ENCODE measurements at places on chromosomes 5 and 9.

DNA sequence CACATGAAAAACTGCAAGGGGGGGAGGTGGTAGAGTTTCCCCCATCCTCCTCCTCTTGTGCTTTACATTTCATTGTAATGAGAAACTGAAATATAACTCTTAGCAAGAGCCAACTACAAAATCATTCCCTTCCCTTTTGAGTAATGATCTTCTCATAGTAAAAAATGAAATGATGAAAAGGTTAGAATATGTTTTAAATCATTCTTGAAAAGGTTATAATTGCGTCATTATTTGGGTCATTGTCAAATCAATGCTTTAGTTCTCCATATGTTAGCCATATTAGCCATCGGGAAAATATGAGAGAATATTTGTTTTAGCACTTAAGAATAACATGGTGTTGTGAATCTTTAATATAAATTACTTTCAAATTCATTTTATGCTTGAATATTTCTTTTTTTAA lies 1185.0 kb upstream of the CDH18 start:
- DNase-seq, result no peak

DNA sequence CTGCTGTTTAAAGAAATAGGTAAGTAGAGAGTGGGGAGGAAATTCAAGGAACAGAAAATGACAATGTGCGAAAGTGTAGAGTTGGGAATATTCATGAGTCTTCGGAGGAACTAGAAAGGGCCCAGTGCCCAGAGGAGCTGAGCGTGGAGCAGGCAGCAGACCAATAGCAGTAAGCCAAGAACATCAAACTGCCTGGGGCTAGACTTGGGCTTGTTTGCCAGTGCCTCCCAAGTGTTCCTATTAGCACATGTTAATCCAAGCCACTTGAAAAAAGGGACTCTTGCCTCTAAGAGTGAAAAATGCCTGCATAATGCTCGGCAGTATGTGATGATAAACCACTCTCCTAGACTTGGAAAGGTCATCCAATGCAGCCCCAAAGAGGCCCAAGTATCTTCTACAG lies 1.2 kb upstream of the TAL2 start:
- no peak for DNase-seq

GRCh38 chr9:91391412-91391811 lies 29.7 kb upstream of the AUH start:
- no peak for DNase-seq

- DNase-seq, result no peak
These were observed 23.6 kb upstream of the PDE4D start for GRCh38 chr5:59917121-59917520.

- DNase-seq, result no peak
These were observed 10.3 kb upstream of the ANKHD1 start for GRCh38 chr5:140391312-140391711.

- DNase-seq, result no peak
These were observed 3.2 kb downstream of the NEK6 start for GRCh38 chr9:124260769-124261603.

GRCh38 chr9:121088576-121088975 lies 13.8 kb downstream of the CNTRL start:
- DNase-seq, result no peak

DNA sequence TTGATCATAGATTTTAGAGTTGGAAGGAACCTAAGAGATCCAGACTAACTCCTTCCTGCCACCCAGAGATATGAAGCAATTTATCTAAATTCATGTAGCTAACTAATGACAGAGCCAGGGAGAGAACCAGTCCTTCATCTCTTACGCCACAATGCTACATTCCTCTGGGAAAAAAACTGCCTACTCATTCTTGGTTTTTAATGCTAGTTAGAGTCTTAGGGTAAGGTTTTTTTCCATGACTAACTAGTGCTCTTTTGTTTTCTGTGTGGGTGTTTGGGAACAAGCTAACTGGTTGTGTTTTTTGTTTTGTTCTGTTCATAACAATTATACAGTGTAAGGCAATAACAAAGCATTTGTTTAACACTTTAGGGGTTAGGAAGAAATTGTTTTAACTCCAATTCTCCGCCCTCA lies 52.4 kb downstream of the SLC44A1 start:
- DNase-seq, result no peak

DNA sequence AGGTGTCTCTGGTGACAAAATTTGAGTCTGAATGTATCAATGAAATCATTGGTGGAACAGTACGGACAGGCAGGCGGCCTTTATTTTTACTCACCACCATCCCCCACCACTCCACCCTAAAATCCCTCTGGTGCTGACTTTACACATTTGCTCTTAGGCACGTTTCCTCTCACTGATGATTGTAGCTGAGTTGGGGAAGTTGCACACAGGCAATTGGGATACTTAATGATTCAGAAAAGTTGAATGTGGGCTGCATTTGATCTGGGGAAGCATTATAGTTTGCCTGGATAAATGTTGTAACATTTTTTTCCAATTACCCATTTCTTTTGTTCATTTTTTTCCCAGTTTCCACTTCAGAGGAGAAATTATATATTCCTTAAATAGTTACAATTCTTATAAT lies 658.4 kb downstream of the TLR4 start:
- DNase-seq, result no peak

DNA sequence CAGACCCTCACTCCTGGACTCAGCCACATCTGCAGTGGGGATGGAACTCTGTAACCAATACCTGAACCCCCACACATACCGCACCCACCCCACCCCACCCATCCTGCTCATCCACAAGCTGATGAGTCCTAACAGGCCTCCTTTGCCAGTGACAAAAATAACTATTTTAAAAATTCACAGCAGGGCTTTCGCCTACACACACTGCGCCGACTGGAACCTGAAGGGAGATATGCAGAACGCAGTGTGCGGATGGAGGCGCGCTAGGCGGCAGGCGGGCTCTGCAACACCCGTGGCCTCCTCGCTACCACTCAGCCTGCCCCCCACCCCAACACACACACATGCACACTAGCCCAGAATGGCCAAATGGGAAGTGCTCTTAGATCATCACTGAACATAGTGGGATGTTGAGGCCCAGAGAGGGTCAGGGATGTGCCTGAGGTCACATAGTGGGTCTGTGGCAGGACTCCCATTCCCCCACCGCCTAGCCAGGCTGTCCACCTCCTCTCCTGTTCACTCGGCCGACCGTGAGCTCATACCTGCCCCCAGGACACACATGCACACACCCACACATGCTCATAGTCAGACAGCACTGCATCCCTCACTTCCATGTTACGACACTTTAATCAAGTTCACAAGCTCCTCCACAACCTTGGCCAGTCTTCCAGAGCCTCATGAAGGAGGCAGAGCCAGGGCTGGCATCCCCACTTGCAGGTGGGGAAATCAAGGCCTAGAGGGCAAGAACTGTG lies 6.3 kb upstream of the CAMK2A start:
- no peak for DNase-seq

- DNase-seq, result no peak
These were observed 31.9 kb downstream of the RXRA start for GRCh38 chr9:134358026-134358661.

GRCh38 chr5:104594850-104595249 lies 1032.3 kb upstream of the NUDT12 start:
- no peak for DNase-seq

DNA sequence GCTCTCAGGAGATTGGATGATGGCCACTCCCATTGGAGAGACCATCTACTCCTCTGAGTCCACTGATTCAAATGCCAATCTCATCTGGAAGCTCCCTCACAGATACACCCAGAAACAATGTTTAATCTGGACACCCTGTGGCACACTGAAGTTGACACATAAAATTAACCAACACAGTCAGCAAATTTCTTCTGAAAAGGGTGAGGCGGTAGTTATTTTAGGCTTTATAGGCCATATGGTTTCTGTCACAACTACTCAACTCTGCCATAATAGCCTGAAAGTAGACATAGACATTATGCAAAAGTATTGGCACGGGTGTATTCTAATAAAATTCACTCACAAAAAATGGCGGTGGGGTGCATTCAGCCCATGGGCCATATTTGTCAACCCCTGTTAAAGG lies 244.5 kb upstream of the VLDLR start:
- DNase-seq, result no peak

- DNase-seq, result no peak
These were observed 1603.0 kb upstream of the C9orf72 start for GRCh38 chr9:29176231-29176630.

- no peak for DNase-seq
These were observed 258.7 kb upstream of the CLINT1 start for GRCh38 chr5:158117467-158118160.

- DNase-seq, result no peak
These were observed 54.7 kb downstream of the SECISBP2 start for GRCh38 chr9:89372979-89373378.

GRCh38 chr5:96973532-96974401 lies 37.9 kb downstream of the LNPEP start:
- DNase-seq, result no peak

GRCh38 chr9:97487107-97487506 lies 14.4 kb upstream of the TMOD1 start:
- no peak for DNase-seq

- peak; percentile 48 for DNase-seq
These were observed 130.3 kb downstream of the NSG2 start for GRCh38 chr5:174175716-174176268.

DNA sequence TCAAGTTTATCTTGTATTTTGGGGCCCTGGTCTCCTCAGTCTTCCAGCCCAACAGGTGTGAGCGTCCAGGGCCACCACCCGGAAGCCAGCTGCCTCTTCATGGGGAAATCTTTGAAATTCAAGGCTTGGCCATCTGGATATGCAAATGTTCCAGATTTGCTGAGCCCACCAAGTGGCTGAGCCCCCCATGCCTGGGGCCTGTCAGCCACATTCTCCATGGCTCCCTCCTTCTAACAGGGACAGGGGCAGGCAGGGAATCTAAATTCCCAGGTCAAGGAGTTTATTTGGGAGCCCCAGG lies 14.2 kb upstream of the CXXC5 start:
- DNase-seq, result no peak

- DNase-seq, result no peak
These were observed 123.6 kb downstream of the ELAVL2 start for GRCh38 chr9:23702311-23702922.
